ENCODE measurements at places on chromosomes 11 and 22. TPM values are rescaled to one million over a fixed set of nuclear protein-coding genes. Genes with fewer than 3 reads are reported as not detected.

RAB3IL1 gene
- 1.8 TPM for total RNA-seq

GRCh38 chr11:110896358-110896757 lies 184.1 kb upstream of the ARHGAP20 start:
- H3K27ac ChIP-seq, result no peak overlapping the region
- H3K4me1 ChIP-seq, result no peaks in the 10 kb centered on the region
- no peak overlapping the region for H3K4me3 ChIP-seq
- H3K27me3 ChIP-seq, result no peaks in the 10 kb centered on the region

DNA sequence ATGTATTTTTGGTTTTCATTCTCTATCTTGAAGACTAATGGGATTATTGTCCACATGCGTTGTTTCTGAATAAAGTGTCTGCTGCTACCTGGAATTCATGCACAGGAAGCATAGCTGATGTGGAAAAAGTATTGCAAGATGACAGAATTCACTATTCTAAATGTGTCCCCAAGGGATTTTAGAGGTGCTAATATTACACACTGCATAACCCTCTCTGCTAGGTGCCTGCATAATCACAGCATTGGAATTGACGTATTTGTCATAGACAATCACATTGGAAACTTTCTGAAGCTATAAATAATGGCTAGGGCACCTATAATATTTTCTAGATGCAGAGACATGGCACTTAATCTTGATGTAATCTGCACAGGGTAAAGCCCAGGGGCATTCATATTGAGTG lies 496.1 kb downstream of the JRKL start:
- no peaks in the 10 kb centered on the region for H3K36me3 ChIP-seq
- H3K27me3 ChIP-seq, result no peaks in the 10 kb centered on the region
- H3K4me3 ChIP-seq, result no peak overlapping the region
- H3K27ac ChIP-seq, result no peak overlapping the region
- no peaks in the 10 kb centered on the region for H3K4me1 ChIP-seq
- no peak for DNase-seq

DNA sequence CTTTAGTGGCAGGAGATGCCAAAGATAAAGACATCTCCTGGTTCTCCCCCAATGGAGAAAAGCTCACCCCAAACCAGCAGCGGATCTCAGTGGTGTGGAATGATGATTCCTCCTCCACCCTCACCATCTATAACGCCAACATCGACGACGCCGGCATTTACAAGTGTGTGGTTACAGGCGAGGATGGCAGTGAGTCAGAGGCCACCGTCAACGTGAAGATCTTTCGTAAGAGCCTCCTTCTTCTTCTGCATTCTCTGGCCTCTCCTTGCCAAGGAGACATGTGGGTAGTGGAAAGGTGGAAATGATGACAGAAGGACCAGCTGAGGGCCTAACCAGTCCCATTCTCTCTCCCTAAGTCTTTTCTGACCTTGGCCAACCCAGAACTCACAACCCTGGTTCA lies 110.1 kb upstream of the TTC12 start:
- no peaks in the 10 kb centered on the region for H3K4me1 ChIP-seq
- H3K4me3 ChIP-seq, result no peak overlapping the region
- no peak for DNase-seq
- no peaks in the 10 kb centered on the region for H3K36me3 ChIP-seq
- no peaks in the 10 kb centered on the region for H3K27me3 ChIP-seq

- H3K4me3 ChIP-seq, result no peak overlapping the region
- H3K27me3 ChIP-seq, result no peaks in the 10 kb centered on the region
- no peaks in the 10 kb centered on the region for H3K36me3 ChIP-seq
- no peaks in the 10 kb centered on the region for H3K4me1 ChIP-seq
Measured at GRCh38 chr11:87213444-87213843, 175.7 kb downstream of the TMEM135 start.

GRCh38 chr11:69051381-69052342 lies 2.9 kb downstream of the TPCN2 start:
- H3K4me3 ChIP-seq, result no peak overlapping the region
- H3K27me3 ChIP-seq, result no peaks in the 10 kb centered on the region
- H3K36me3 ChIP-seq, result peaks cover 50% of the 10 kb centered on the region
- H3K27ac ChIP-seq, result no peak overlapping the region
- H3K4me1 ChIP-seq, result peaks cover 21% of the 10 kb centered on the region

SNU13 gene
- 109 TPM for total RNA-seq

- no peaks in the 10 kb centered on the region for H3K27me3 ChIP-seq
- no peak for DNase-seq
- H3K4me3 ChIP-seq, result no peak overlapping the region
- H3K4me1 ChIP-seq, result peaks cover 13% of the 10 kb centered on the region
Measured at GRCh38 chr22:40524392-40525249, 111.9 kb downstream of the MRTFA start.

DNA sequence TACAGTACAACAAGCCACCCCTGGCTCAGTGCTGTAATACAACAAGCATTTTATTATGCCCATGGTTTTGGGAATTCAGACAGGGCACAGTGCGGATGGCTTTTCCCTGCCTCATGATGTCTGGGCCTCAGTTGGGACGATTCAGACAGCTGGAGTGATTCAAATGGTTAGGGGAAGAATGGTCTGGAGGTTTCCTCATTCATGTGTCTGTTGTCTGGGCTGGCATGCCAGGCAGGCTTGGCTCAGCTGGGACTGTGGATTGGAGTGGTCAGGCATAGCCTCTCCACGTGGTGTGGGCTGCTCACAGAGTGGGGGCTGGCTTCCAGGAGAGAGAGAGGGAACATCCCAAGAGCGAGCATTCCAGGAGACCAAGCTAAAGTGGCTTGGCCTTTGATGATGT lies 164.4 kb downstream of the C11orf91 start:
- H3K4me1 ChIP-seq, result 0 out of 2 replicates have a peak, but pooled peaks cover 4% of the 10 kb centered on the region
- no peak overlapping the region for H3K27ac ChIP-seq
- DNase-seq, result no peak
- H3K27me3 ChIP-seq, result peaks cover 8% of the 10 kb centered on the region
- no peak overlapping the region for H3K4me3 ChIP-seq
- no peaks in the 10 kb centered on the region for H3K36me3 ChIP-seq

FDXACB1 gene
- 3.7 TPM for total RNA-seq

- no peak overlapping the region for H3K4me3 ChIP-seq
- no peaks in the 10 kb centered on the region for H3K27me3 ChIP-seq
Measured at GRCh38 chr11:88438721-88439120, 101.2 kb upstream of the CTSC start.

Measured in SJSA1 (cell line).